ENCODE measurements at places on chromosomes 13 and 19. TPM values are rescaled to one million over a fixed set of nuclear protein-coding genes. Genes with fewer than 3 reads are reported as not detected.

The ZNF223 gene
- total RNA-seq, result 10.6 TPM

The CELF5 gene
- not detected for total RNA-seq

The RNF225 gene
- not detected for total RNA-seq

The ZNF112 gene
- total RNA-seq, result 14.2 TPM

The SYNE4 gene
- 15.4 TPM for total RNA-seq

The ZNF177 gene
- total RNA-seq, result 0.68 TPM

- DNase-seq, result no peak
These were observed 11.3 kb downstream of the ZNF43 start for GRCh38 chr19:21824679-21825078.

DNA sequence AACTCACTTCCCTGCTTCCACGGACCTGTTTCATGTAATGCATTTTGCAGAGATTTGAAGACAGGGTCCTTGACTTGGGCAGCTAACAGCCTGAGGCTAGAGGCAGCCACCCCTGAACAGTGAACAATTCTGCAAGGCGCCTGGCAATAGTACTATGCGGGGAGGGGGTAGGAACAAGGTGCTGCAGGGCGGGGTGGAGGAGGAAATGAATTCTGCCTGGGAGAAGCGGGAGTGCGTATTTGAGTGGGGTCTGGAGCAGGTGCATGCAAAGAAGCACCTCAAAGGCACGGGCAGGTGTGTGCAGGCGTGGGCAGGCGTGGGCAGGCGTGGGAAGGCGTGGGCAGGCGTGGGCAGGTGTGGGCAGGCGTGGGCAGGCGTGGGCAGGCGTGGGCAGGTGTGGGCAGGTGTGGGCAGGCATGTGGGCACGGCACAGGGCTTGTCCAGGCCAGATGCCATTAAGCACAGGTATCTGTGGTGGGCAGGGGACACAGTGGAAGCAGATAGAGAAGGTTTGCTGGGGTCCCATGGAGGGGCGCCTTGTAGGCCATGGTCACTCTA lies 130.4 kb upstream of the GJB6 start:
- DNase-seq, result no peak

DNA sequence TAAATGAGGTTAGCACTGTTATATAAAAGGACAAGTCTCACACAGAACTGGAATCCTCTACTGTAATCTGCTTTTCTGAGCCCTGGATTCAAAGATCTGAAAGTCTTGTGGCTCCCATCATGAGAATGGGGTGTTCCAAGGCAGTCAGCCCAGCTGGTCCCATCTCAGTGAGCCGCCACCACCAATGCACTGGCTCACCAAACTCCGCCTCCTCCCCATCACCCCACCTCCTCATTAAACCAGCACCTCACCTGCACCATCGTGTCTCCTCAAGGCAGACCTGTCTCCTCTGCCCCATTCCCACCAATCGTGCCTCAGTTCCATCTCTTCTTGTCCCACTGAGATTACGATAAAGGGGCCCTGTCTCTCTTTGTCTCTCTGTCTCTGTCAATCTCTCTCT lies 166.7 kb downstream of the USP12 start:
- DNase-seq, result no peak

- DNase-seq, result no peak
These were observed 1.8 kb downstream of the TMEM91 start for GRCh38 chr19:41377977-41378709.

DNA sequence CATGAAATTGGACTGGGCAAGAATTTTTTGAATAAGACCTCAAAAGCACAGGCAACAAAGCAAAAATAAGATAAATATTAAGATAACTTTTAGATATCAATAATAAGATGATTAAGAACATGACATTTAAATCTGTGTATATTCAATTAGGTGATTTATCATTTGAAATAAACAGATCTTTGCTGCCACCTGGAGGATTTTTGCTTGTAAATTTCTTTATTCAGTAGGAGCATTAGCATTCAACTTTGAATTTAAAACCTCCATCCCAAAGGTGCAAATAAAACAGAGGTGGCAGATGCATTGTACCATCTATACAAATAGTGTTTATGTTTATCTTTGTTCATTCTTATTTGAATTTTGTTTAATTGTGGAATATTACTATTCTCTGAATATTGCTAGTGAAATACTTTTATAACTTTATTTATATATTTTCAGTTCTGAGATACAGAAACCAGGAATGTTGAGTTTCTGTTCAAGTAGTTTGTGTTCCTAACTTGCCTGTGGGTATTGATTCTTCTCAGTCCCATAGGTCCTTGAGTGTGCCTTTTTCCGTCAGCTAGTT lies 20.9 kb downstream of the COG6 start:
- no peak for DNase-seq

GRCh38 chr13:42334329-42334706 lies 62.4 kb downstream of the AKAP11 start:
- peak; percentile 7 for DNase-seq

- DNase-seq, result no peak
These were observed 11.8 kb upstream of the PLA2G4C start for GRCh38 chr19:48122421-48122820.

GRCh38 chr19:30852168-30852567 lies 480.0 kb downstream of the ZNF536 start:
- no peak for DNase-seq

- DNase-seq, result no peak
These were observed 1.5 kb downstream of the NEK5 start for GRCh38 chr13:52127378-52127777.

DNA sequence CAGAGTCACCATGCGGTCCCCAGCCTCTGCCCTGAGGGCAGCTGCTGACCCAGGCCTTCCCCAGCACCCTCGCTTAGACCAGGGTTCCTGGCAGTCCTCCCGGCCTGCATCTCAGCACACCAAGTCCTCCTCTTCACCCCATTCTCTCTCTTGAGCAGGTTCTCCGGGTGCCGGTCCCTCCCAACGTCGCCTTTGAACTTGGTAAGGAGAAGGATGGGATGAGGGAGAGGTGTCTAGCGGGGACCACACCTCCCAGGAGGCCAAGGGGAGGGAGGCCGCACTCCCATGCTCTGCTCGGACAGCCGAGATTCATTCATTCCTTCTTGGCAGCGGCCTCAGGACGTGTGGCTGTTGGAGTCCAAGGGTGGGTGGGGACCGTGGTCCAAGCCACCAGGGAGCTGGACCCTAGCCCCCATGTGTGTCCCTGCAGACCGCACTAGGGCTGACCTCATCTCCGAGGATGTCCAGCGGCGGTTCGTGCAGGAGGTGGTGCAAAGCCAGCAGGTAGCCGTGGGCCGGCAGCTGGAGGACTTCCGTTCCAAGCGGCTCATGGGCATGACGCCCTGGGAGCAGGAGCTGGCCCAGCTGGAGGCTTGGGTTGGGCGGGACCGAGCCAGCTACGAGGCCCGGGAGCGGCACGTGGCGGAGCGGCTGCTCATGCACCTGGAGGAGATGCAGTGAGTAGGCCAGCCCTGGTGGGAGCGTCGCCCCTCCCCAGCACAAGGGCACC lies 9.4 kb downstream of the ARHGEF1 start:
- no peak for DNase-seq

- no peak for DNase-seq
These were observed 1.4 kb upstream of the RBM26 start for GRCh38 chr13:79407349-79407979.

DNA sequence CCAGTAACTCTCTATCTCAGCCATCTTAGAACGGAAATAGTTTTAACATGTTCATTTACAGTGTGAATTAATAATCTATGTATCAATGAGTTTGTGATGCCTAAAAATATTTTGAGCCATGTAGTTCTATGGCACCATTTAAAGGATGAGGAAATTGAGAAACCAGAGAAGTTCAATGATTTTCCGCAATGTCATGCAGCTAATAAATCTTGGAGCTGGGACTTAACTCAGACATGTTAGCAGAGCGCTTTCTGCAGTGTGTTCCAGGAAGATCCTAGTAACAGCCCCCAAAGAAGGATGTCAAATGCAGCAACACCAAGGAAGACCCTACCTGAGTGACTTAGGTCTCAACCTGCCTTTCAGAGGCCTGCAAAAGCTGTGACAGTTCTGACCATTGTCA lies 99.3 kb upstream of the RAP2A start:
- no peak for DNase-seq

GRCh38 chr19:1932395-1932794 lies 8.6 kb upstream of the CSNK1G2 start:
- no peak for DNase-seq
